Stimulated activated naive CD4-positive, alpha-beta T cell treated with Interleukin-2 at 50 U/mL for 16 hours (primary cell): ENCODE measurements at places on chromosomes 4 and X.

DNA sequence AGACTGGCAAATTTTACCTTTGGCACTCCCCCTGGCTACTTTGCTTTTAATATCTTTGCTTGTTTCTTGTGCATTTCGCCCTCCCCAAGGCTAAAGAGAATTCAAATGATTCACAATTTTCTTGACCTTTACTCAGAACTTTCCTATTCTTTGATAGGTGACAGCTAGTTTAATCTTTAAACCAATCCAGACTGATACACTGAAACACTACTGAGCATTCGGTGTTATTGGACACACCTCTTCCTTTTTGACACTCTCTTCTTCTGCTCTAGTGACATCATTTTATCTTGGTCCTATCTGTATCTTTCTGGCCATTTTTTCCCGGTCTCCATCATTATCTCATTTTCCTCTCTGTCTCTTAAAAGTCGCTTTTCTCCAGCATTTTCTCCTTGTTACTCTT lies 103.1 kb downstream of the IL1RAPL2 start:
- no peak for DNase-seq

DNA sequence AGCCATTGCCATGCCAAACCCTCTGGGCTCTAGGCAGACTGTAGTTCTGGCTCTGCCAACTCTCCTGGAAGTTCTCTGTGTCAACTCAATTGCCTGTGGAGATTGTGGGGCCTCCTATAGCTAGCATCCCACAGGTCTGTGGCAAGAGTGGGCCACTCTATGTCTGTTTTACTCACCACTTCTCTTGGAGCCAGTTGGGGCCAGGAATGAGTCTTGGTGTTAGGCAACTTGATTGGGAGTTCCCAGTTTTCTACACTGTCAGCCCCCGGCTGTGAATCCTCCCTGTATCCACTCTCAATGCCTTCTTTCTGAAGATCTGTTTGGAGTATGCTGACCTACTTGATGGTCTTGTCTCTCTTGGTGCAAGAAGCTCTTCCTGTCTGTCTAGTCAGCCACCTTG lies 48.2 kb upstream of the EPGN start:
- DNase-seq = no peak

GRCh38 chr4:157165935-157166610 lies 54.5 kb upstream of the GRIA2 start:
- DNase-seq = no peak

- no peak for DNase-seq
Observed at GRCh38 chr4:77188498-77189220, 31.7 kb downstream of the CCNG2 start.

- no peak for DNase-seq
Observed at GRCh38 chrX:98068024-98068580, 1184.4 kb downstream of the RPA4 start.

DNA sequence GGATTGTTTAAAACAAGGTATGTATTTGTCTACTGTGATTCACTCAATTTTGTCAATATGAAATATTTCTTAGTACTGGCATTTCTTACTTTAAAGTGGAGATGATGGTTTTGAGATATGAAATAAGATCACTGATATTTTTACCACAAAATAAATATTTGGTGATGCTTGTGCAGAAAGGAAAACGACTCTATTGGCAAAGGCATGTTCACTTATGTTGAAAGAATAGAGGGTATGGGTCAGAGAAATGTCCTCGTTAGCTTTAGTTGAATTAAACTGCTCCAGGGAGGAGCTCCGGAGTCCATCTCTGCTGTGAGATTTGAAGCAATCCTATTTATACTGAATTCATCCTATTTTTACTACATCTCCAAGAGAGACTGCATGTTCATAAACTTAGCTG lies 84.2 kb downstream of the SH3BGRL start:
- no peak for DNase-seq

DNA sequence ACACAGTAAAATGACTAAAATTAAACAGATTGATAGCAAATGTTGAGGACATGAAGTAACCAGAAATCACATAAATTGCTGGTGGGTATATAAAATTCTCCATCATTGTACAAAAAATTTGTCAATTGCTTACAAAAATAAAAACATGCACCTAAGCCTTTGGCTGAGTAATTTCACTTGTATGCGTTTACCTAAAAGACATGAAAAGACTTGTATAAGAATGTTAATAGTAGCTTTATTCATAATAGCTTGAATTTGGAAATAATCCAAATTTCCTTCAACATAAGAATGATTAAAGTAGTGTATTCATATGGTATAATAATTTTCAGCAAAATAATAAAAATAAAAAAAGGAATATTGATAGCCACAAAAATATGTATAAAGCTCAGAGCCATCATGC lies 37.7 kb downstream of the PDHA2 start:
- no peak for DNase-seq

- DNase-seq = no peak
Observed at GRCh38 chr4:94533405-94534223, 81.9 kb downstream of the PDLIM5 start.

- DNase-seq = no peak
Observed at GRCh38 chr4:119671205-119671604, 42.6 kb upstream of the PDE5A start.

- no peak for DNase-seq
Observed at GRCh38 chr4:36904823-36905222, 339.7 kb upstream of the NWD2 start.

GRCh38 chrX:22300130-22300529 lies 27.4 kb downstream of the CBLL2 start:
- no peak for DNase-seq

DNA sequence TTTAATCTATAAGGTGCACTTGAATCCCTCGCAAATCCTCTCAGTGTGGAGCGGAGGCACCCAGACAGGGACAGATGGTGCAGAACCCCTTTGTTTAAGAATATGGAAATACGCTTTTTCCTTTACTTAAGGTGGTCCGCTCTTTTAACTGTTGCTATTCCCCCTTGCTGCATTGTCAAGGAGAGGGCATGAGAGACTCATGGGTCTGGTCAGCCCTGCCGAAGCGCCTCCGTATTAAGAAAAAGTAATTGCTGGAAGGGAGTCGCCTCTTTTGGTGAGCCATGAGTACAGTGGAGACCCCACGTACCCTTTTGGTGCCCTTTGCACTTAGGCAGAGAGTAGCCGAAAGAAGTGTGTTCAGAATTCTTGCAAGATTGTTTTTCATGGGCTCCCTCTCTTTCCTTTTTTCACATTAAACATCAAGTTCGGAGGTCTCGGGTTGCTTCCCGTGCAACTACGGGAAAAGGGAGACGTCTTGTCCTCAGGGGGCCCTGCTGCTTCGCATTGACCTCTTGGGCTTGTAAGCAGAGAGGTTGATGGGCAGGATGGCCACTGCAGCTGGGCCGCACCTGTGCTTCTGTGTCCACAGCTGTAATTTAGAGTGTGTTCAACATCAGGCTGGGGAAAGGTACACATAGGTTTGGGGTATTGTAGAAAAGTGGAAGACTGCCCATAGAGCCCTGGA lies 109.6 kb downstream of the SPRY1 start:
- DNase-seq = no peak

GRCh38 chr4:19135895-19136633 lies 1114.5 kb upstream of the LCORL start:
- DNase-seq = no peak

DNA sequence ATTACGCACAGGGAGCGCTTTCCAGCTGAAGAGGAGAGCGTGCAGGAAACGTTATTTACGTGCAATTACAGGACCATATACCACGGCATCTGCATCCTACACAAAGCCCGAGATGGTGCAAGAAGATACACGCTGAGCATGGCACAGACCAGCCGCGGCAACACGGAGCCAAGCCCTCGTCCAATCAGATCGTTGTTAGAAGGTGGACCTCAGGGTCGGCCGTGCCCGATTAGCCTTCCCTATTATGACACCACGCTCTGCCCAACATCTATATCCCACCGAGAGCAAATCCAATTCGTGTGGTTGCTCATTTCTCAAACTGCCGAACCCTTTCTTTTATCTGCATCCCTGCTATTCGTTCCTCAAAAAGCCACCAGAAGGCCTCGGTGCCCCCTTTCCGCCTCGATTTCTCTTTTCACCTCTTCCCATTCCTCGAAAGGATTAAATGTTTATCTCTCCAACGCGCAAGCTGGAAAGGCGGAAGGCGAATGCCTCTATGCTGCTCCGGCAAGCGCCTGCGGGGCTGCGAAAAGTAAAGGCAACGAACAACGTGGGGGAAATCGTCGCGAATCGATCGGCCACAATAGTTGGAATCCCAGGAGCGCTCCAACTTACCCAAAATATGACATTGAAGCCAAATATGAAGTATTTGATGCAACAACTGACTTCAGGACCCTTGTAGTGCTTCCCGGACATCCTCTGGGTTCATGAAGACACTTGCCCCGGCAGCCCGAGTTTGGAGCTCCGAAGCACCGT lies 702 bp downstream of the TSPAN5 start:
- peak; percentile 35 for DNase-seq

GRCh38 chr4:26360864-26361263 lies 40.0 kb downstream of the RBPJ start:
- no peak for DNase-seq

- DNase-seq = no peak
Observed at GRCh38 chr4:16154451-16154850, 70.6 kb upstream of the PROM1 start.

DNA sequence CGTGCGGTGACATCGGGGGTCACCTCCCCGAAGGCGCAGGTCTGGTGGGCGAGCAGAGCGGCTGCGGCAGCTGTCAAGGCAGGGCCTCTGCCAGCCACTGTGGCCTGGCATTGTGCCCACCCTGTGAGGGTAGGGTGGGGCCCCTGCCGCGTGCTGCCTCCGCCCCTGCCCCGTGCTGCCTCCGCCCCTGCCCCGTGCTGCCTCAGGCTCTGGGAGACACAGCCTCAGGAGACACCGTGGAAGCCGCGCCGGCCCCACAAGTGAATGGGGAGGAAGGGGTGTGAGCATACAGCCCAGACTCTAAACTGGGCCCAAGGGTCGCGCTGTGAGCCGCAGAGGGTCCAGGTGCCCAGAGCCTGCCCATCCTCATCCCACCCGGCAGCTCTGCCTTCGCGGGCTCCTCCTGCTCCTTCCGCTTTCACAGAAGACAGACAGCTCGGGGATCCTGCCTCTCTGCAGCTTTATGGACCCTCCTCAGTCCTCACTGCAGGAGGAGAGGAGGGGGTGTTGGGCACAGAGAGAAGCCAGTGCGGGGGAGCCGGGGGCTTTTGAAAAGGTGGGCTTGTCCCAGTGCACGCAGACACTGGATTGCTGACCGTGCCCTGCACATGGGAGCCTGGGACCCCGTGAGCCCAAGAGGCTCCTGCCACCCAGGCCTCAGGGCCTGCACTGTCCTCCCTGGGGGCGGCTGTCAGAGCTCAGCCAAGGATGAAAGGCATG lies 27.4 kb downstream of the PCGF3 start:
- DNase-seq = no peak

- DNase-seq = no peak
Observed at GRCh38 chr4:39320381-39321115, 45.6 kb downstream of the RFC1 start.

- DNase-seq = no peak
Observed at GRCh38 chrX:110421500-110422455, 63.1 kb downstream of the RTL9 start.

- DNase-seq = no peak
Observed at GRCh38 chr4:140236654-140237169, 82.7 kb upstream of the MAML3 start.

GRCh38 chr4:140116442-140117104 lies 37.4 kb downstream of the MAML3 start:
- DNase-seq = no peak

DNA sequence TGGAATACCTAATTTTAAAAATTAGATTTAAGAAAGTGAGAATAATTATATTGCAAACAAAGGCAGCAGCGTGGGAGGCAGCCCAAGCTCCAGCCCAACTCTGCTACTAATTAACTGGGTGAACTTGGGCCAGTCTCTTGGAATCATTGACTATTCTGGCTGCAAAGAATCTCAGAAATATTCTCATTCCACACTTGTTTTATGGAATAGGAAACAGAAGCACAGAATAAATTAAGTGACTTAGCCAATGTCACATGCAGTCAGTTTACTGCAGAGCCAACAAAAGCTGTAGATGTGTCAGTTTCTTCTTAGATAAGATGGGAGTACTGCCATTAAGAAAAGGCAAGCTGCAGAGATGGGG lies 132.6 kb upstream of the FAM9B start:
- DNase-seq = no peak

DNA sequence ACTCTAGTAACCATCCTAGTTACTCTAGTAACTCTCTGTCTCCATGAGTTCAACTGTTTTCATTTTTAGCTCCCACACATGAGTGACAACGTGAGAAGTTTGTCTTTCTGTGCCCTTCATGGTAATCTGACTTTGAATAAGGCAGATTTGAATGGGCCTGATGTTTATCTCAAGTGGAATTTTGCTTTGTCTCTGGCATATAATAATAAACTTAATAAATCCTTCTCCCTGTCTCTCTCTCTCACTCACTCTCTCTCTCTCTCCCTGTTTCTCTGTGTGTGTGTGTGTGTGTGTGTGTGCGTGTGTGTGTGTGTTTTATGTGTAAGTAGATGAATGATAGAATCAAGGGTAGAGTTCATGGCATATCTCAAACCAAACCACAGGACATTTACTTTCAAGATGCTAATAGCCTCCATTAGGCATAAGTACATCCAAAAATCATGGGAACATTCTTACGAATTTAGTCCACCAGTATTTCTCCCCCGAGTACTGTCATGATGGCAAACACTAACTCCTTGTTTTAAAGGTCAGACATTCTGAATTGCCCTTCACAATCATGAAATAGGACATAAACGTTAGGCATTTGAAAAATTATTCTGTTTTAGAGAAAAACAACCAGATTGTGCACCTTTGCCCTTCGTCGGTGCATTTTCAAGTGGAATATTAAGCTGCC lies 193.1 kb downstream of the SPATA18 start:
- no peak for DNase-seq

DNA sequence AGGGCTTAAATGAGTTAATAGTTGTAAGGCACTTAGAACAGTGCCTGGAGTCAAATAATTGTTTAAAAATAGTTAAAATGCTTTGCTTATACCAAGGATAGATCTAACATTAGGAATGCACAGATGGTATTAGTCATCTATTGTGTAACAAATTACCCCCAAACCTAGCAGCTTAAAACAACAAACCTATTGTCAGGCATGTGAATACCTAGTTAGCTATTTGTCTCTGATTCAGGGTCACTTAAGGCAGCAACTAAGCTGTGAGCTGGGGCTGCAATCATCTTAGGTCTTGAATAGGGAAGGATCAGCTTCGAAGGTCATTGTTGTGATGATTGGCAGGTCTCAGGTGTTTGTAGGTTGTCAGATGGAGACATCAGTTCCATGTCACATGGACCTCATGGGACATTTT lies 42.4 kb upstream of the AGA start:
- DNase-seq = no peak

- no peak for DNase-seq
Observed at GRCh38 chr4:79851625-79852304, 221.3 kb downstream of the ANTXR2 start.

GRCh38 chrX:139639253-139639652 lies 68.7 kb downstream of the MCF2 start:
- no peak for DNase-seq

- DNase-seq = no peak
Observed at GRCh38 chrX:120769576-120770341, 105.9 kb downstream of the CT47B1 start.

GRCh38 chr4:173258866-173259265 lies 75.3 kb downstream of the HMGB2 start:
- DNase-seq = no peak

GRCh38 chrX:14902537-14902936 lies 29.3 kb downstream of the MOSPD2 start:
- no peak for DNase-seq

GRCh38 chr4:85837439-85837733 lies 362.4 kb downstream of the ARHGAP24 start:
- no peak for DNase-seq

- no peak for DNase-seq
Observed at GRCh38 chr4:146959692-146960091, 14.0 kb upstream of the TTC29 start.
